ENCODE measurements at places on chromosomes 2 and 18.
A peak's percentile ranks its signal among the peaks of the same experiment; 100 is the strongest.

DNA sequence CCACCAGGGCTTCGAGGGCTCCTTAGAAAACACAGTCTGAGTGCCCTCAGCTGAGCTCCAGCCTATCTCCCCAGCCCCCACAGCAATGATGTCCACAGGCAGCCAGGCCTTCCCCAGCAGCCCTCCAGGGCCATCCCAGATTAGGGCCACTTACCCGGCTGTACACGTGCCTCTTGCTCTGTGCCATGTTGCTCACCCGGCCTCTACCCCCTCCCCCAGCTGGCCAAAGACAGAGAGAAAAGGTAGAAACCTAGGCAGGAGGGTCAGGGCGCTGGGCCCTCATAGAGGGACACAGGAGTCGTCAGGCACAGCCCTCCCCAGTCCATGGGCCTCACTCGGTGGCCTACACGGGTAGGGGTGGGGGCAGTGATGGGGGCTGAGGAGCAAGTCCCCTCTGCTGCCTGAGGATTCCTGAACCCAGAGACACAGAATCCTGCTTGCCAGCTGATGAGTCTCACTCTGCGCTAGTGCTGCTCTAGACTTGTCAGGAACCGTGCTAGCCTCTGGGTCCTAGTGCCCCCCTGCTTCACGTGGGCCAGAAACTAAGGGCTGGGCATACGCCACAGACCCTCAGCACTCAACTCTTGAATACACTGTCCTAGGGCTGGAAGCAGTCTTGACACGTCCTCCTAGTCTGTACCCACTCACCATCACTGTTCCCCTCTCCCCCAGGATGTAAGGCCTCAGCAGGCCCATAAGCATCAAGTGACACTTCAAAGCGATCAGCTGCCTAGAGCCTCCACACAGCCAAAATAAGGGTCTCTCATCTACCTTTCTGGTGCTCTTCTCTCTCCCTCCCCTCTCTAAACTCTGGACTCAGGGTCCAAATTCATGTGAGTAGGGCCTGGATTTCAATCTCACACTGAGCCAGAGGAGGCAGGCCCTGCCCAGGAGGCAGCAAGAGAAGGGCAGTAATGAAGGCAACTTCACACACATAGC is at the start of gene DCTN1:
DCTN1 (minus strand) TSS at position 461 of the 939 bp plus-strand sequence; CDS start at position 187, 274 bp downstream.
- peak; percentile 7 for DNase-seq

GRCh38 chr2:11248-11941 is 34.9 kb downstream of the FAM110C start:
- DNase-seq: peak; percentile 34

DNA sequence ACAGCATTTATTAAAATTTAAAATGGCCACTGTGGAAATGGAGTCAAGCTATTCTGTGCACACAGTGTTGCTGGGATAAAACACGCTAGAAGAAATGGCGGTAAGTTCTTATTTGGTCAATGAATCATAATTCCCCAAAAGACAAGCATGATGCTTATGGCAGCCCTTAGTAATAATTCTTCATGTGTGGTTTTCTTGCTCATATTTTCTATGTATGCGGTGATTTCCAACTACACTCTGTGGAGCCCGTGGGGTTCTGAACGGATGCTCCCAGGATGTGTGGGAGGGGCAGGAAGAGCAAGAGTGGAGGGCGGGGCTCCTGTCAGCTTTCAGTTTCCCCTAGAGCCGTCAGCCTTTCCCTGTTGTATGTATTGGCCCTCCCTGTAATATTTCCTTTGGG is 91.7 kb upstream of the RMDN2 start:
- DNase-seq: no peak

DNA sequence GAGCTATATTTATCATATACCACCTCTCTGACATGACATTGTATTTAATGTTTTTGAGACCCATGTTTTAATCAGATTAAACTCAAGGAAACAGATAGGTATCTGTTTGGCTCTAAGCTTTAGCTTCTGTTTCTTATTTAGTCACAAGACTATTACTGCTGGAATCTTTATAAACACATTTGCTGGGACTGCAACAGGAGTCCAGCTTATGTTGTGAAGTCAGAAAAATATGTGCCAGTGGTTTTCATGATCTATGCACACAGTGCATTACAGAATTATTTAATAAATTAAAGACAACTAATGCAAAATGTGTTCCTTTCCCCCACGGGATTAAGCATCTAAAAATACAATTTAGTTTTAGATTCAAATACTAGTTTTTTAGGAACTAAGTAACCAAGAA is 338.9 kb downstream of the ZEB2 start:
- DNase-seq: no peak

DNA sequence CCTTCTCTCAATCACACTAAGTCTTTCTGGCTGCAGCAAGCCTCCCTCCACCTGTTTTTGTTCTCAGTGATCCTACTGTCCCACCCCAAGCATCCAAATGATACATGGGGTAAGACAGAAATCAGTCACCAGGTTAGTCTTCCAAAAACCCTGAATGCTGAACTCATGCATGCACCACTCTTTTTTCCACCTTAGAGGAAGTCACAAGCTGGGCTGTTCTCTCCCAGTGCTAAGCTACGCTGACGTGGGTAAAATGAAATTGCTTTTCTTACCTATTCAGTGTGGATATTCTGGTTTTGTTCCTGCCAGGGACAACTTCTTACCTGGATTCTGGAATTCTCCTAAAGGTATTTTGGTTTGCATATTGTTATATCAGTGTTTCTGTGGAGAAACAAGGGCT is 54.2 kb downstream of the LANCL1 start:
- no peak for DNase-seq

- no peak for DNase-seq
These were observed 54.5 kb downstream of the SLC39A10 start for GRCh38 chr2:195711478-195711877.

GRCh38 chr18:64886995-64887394 is 738.1 kb upstream of the LINC00305 start:
- DNase-seq: no peak

DNA sequence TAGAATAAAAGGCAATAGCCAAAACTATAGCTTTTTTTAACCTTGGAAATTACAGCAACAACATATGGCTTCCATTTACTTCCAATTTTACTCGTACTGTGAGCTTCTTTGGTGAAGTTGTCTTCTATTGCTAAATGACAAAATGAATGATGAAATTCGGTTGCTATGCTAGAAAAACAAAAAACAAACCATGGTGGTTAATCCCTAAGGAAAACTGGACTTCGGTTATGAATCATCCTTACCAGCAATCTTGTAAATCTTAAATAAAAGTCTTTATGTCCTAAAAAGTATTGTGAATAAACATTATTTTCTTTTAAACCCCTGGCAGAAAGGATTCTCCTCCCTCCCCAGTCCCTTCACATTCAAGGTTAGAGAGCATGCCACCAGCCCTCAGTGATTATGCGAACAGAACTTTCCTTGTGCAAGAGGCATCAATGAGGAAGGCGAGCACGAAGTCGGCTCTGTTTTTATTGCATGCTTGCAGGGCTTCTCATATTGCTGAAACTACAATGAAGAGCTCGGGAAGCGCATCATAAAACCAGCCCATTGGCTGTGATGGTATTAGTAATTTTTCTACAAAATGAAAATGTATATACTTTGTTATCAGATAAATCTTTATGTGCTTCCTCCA is 62.9 kb downstream of the ZNF521 start:
- no peak for DNase-seq

GRCh38 chr2:238692562-238692961 is 155.3 kb upstream of the TWIST2 start:
- no peak for DNase-seq

DNA sequence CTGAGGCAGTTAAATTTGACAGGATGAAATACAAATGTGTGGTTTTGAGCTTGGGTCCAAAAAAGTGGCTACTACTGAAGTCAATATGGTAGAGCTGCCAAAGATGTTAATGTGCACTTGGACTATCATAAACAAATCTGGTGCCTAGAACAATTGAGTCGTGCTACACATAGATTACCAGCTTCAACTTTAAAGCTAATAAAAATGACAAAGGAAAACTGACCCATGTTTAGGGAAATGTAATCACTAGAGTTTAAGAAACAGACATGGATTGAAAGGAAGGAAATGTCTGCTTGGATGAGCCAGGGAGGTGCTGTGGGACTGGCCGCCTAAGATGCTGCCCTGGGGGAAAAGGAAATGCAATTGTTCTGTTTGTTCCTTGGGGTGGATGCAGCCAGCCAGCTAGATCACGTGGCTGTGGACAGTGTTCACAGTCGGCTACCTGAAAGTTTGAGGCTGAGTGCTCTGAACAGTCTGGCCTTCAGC is 36.6 kb downstream of the CYB5A start:
- DNase-seq: no peak

DNA sequence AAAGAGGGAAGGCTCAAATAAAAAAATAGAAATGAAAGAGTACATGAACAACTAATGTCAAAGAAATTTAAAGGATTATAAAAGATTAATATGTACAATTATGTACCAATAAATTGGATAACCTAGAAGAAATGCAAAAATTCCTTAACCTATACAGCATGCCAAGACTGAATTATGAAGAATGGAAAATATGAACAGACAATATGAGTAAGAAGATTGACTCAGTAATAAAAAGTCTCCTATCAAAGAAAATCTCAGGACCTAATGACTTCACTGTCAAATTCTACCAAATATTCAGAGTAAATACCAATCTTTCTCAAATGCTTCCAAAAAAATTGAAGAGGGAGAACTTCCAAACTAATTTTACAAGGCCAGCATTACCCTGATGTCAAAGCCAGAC is 120.2 kb upstream of the SPOPL start:
- no peak for DNase-seq

DNA sequence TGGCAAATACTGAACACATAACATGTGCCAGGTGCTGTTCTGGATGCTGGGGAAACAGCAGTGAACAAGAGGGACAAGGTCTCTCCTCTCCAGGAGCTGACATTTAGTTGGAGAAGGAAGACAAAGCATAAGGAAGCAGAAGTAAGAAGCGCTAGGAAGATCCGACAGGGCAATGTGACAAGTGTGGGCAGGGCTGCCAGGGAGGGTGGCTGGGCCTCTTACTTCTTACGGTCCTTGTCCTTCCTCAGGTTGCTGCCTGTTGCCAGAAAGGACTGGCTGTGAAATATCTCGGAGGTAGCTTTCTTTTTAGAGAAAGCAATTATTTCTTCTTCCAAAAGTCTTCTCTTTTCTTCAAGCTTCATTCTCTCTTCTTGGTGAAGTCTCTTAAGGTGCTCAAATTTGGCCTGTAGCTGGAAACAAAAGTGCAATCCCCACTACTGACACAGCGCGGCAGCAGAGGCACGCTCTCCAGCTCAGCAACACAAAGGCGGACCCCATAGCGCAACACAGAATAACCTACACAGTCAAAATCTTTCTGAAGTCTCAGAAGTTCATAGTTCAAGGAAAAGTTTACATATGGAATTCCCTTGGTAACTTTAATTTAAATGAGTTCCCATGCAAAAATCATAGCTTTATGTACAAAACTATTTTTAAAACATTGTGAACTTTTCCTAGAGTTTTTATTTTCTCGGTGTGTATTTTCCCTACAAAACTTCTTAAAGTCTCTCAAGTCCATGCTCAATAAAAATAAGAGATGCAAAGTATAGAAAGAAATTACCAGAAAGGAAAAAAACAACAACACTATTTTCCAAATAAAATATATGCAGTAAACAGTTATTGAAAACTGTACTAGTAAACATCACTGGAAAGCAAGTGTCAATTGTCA is 67.7 kb downstream of the SEPTIN10 start:
- DNase-seq: no peak

GRCh38 chr18:10405816-10406663 is 48.4 kb upstream of the APCDD1 start:
- no peak for DNase-seq

- no peak for DNase-seq
These were observed 1.2 kb downstream of the PPP1CB start for GRCh38 chr2:28752631-28753376.

- no peak for DNase-seq
These were observed 383.3 kb downstream of the RBM43 start for GRCh38 chr2:150878356-150878755.

- no peak for DNase-seq
These were observed 249.7 kb downstream of the GLI2 start for GRCh38 chr2:120985174-120985996.

GRCh38 chr2:53353135-53354114 is 414.2 kb upstream of the CHAC2 start:
- no peak for DNase-seq

DNA sequence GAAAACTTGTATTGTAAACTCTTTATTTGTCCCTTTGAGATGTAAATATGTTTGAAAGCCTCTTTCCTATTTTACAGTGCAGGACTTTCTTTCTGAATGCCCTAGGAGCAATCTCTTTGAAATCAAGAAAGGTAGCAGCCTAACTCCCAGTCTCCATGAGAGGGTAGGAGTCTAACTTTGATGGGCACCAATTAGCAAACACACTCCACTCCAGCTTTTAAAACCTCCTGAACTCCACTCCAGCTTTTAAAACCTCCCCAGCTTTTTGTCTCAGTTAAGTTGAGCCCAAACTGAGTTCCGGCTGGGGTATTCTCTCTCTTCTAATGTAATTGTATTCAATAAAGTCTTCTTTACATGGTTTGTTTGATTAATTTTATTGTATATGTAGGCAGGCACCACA is 493.7 kb upstream of the CDH7 start:
- DNase-seq: no peak

- DNase-seq: no peak
These were observed 17.5 kb downstream of the CAPN13 start for GRCh38 chr2:30789670-30790210.

GRCh38 chr2:28717339-28717758 is 34.3 kb upstream of the PPP1CB start:
- no peak for DNase-seq

- no peak for DNase-seq
These were observed 18.4 kb upstream of the TXNL4A start for GRCh38 chr18:80006724-80007123.

DNA sequence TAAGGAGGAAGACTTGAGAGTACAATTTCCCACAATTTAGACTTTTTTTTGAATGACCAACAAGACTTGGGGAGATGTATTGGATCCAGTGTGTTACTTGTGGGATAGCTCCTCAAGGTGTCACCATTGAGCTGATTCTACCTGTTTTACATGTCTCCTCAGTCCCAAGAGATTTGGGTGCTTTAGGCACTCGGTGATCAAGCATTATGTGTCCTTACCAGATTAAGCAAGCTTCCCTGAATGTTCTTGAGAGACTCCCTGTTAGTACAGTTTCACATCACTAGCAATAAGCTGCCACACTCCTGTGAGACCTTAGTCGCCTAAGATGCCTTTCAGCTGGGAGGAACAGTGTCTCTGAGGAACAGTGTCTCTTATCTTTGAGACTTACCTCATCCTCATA is 384.3 kb upstream of the SYT4 start:
- DNase-seq: peak; percentile 0

DNA sequence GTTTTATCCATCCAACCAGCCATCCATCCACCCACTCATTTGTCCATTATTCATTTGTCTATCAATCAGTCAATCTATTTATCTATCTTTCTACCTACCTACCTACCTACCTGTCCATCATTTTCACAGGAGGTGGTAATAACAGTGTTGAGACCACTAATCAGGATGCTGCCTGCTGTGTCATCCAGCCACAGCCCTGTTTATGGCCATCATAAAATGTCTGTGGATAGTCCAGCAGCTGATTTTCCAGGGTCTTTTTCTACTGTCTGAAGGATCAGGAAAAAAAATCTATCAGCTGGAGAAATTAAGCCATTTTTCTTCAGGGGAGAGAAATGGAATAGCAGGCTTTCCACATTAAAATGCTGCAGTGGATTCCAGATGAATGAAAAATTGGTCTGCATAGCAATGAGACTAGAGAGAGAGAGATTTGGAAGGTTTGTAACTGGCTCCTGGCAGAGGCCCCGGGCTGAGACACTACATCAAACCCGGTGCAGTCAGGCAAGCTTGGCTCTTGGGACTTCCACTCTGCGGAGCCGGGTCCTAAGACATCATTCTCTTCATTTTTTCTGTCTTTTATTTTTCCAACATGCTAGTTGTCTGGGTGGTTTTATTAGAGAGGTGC is 33.0 kb upstream of the BOD1L2 start:
- no peak for DNase-seq

Measured in T-helper 1 cell (primary cell).